ENCODE measurements at places on chromosomes 6 and 20.

DNA sequence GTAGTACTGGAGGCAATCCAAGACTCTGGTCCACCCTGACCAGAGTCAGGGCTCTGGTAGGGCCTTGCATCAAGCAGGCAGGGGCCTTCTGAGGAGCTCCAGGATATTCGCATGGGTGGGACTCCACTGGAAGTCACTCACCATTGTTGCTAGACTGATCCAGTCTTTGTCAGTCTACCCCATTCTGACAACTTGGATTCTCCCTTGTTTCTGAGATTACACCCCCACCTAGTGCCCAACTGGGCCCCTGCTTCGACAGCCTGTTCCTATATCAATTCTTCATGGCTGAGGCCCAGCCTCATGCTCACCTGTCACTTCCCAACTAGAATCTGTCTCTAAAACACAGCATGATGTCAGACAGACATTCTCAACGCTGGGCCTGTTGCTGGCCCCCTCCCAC lies 5.2 kb downstream of the SLC35D3 start:
- DNase-seq, result no peak

DNA sequence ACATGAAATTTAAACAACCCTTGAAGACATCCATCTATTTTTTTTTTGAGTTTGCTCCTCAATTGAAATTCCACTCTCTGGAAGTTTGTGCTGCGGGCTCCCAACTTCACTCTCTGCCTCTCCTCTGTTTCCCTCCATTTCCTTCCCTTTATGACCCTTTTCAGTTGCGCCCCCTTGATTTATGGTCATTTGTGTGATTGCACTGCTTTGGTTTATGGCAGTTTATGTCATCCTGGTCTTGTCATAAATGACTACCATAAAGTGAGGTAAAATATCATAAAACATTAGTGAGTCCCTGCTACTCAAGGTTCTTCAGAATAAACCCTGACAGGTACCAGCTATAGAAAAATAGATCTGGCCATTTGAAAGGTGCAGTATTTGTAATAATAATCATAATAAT lies 348.3 kb upstream of the ZFP64 start:
- no peak for DNase-seq

- peak; percentile 22 for DNase-seq
These were observed 38.8 kb downstream of the WASF1 start for GRCh38 chr6:110140650-110141049.

GRCh38 chr6:14270925-14271788 lies 153.6 kb downstream of the CD83 start:
- peak; percentile 100 for DNase-seq

DNA sequence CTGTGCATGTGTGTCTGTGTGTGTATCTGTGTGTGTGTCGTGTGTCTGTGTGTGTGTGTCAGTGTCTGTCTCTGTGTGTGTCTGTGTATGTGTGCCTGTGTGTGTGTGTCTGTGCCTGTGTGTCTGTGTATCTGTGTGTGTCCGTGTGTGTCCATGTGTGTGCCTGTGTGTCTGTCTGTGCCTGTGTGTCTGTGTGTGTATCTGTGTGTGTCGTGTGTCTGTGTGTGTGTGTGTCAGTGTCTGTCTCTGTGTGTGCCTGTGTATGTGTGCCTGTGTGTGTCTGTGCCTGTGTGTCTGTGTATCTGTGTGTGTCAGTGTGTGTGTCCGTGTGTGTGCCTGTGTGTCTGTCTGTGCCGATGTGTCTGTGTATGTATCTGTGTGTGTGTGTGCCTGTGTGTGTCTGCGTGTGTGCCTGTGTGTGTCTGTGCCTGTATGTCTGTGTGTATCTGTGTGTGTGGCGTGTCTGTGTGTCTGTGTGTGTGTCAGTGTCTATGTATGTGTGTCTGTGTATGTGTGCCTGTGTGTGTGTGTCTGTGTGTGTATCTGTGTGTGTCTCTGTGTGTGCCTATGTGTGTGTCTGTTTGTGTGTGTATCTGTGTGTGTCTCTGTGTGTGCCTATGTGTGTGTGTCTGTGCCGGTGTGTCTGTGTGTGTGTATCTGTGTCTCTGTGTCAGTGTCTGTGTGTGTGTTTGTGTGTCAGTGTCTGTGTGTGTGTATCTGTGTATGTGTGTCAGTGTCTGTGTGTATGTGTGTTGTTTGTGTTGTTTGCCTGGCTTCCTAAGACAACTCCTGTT lies 11.6 kb downstream of the SNPH start:
- no peak for DNase-seq

DNA sequence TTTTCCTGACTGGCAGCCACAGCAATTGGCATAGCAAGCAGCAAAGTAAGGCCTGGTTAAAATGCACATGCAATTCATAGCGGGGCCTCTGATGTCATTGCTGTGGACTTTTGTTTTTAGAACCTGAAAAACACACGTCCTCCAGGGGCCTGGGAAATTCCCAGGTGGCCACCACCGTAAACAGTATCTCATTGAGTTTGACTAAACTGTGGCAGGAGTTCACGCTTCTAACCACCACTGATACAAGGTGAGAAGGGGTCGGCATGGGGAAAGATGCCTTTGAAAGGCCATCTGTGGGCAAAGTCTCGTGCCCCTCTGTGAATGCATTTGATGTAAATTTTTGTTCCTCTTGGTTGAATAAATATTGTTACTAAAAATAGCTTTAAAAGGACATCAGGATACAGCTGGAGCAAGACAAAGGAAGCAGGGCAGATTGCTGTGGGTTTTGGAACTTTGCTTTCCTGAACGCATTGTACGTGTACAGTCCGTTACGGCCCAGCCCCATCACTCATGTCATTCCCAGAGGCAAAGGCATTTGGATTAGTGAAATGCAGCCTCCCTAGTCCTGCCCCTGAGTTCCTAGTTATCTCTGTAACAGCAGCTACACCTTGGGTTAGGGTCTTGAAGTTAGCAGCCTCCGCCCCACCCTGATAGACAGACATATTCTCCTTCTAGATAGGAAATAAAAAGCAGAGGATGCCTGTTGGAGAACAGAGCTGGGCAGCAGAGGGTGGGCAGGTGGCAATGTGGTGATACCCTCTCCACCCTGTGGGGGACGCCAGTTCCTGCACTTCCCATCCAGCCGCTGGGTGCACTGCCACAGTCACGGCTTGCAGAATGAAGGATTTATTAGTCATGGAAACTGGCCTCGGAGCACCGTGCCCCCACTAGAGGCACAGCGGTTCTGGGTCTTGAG lies 80.3 kb downstream of the ZDHHC14 start:
- DNase-seq, result no peak

- DNase-seq, result no peak
These were observed 87.7 kb downstream of the HIVEP2 start for GRCh38 chr6:142857233-142857761.

DNA sequence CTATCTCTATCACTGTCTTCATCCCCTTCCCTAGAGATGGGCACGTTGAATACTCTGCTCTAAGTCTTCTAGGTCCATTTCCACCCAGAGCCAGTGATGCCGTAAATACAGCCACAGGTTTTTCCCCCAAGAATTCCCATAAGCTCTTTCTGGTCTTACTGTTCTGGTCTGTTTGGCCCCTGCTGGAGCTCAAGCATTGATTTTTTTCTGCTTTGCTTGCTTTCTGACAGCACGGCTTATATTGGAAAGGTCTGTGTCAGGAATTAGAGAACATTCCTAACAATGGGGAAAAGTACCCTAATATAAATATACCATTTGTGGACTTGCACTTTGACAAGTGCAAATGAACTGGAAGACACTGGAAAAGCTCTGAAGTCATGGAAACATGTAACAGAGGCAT lies 302.6 kb downstream of the TSHZ2 start:
- no peak for DNase-seq

- DNase-seq, result no peak
These were observed 60.6 kb downstream of the ADNP start for GRCh38 chr20:50870561-50871161.

GRCh38 chr6:33744001-33744848 lies 2.5 kb downstream of the IP6K3 start:
- DNase-seq, result peak; percentile 57

DNA sequence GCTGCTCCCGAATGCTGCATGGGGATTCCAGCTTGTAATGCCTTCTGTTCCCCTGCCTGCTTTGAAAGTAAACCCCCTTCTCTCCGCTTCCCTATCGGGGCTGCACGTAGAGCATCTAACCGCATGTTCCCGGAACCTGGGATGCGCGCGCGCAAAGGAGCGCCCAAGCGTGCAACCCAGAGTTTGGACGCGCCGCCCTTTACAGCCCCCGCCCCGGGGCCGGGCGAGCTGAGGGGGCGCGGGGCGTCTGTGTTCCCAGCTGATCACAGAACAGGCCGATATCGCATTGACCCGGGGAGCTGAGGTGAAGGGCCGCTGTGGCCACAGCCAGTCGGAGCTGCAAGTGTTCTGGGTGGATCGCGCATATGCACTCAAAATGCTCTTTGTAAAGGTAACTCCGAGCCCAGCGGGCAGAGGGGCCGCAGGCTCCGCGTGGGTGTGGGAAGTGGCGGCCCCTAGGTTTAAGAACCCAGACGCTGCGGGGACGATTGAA lies 1.4 kb downstream of the LAMP5 start:
- DNase-seq, result no peak

- no peak for DNase-seq
These were observed 476.4 kb downstream of the KIF16B start for GRCh38 chr20:16096756-16097326.

DNA sequence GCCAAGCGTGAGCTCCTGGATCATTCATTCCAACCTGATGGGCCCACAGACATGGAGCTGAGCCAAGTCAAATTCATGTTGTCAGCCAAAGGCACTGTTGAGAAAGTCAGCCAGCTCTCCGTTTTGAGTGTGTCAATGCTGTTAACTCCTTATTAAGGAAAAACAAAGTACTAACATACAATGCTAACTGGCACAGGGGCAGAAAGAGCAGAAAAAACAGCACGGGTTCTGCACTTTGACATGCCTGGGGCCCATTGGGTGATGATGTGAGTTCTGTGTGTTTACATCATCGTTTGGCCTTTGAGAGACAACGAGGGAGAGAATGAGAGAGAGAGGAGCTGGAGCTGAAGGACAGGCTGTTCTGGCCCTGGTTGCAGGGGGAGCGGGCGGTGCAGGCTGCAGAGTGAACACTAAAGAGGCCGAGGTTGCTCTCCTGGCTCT lies 85.9 kb downstream of the SMOC2 start:
- DNase-seq, result no peak

DNA sequence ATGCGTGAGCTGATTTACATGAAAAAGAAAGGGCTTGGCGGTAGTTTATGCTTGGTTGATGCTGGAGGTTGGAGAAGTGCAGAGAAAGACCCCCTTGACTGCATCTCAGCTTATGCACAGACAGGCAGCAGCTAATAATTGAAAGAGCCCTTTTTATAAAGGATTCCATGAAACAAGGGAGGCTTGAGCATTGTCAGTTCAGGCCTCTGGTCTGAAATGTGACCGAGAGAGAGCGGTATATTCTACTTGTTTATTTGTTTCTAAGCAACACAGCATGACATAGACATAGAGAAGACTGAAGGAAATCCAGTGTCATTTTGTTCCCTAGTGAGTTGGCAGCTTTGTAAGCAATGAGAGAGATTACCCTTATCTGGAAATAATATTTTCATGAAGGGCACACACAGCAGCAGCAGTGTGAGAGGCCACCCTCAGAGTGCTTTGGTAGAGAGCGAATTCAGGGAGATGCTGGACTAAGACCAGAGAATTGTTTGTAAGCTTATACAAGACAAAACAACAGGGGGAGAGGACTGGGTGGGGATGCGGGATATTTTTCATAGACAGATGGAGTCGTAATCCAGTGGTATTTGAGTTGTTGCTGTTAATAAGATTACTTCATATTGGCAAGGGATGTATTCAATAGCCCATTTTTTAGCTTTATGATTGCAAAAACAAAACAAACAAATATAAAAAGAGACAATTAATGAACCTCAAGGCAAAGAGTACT lies 34.6 kb upstream of the LAMA2 start:
- DNase-seq, result no peak

DNA sequence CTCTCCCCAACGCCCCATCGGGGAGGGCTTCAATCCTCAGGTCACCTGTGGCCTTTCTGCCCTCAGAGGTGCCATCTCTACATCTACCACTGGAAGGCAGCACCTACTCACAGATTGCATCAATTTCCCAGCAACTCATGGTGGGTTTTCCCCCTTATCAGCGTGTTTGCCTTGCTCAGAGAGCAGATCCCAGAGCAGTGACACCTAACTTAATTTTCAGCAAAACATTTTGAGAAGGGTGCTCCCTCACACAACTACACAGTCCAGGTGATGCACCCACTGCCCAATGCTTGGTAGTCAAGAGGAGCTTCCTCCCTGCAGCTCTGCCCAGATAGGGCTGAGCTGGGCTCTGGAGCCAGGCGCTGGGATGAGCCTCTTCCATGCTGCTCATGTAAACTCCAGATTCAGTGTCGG lies 48.2 kb downstream of the PLG start:
- peak; percentile 18 for DNase-seq

DNA sequence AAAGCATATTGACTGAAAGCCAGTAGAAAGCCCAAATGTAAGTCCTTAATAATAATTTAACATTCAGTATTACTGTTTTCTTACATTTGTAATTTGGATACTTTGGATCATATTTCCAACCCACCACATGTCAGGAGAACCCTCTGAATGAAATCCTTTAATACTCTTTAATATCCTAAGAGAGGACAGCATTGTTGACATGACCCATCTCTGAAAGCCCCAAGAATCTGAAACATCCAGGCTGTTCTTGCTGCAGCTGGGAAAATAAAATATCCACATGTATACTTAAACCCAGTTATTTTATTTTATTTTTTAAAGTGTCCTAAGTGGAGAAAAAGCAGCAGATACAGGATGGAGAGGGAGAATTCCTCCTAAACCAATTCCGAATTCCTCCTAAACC lies 130.8 kb upstream of the RIPOR2 start:
- no peak for DNase-seq

DNA sequence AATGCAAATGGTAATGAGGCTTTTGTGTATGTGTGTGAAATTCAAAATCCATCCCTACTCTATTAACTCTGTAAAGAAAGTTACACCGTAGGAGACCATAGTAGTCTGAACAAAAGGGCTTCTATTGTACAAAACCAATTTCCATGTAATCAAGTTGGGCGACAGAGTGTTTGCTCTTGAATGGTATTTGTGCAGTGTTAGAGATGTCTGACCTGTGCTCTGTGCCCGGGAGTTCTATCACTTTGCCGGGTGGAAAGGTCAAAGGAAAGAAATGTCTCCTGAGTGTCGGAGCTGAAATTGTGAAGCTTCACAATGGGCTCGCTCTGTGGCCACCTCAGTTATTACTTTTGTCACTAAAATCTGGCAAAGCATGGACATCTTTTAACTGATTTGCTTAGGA lies 312.0 kb downstream of the SAMD5 start:
- no peak for DNase-seq

GRCh38 chr6:79687759-79688158 lies 56.6 kb downstream of the SH3BGRL2 start:
- no peak for DNase-seq
